Activated CD4-positive, alpha-beta T cell treated with anti-CD3 and anti-CD28 coated beads, Interleukin-2, amount 10 ng/mL, durations not matched to agents 24 days and 14 days (primary cell): ENCODE measurements at places on chromosomes 2 and 18.
A peak's percentile ranks its signal among the peaks of the same experiment; 100 is the strongest.

DNA sequence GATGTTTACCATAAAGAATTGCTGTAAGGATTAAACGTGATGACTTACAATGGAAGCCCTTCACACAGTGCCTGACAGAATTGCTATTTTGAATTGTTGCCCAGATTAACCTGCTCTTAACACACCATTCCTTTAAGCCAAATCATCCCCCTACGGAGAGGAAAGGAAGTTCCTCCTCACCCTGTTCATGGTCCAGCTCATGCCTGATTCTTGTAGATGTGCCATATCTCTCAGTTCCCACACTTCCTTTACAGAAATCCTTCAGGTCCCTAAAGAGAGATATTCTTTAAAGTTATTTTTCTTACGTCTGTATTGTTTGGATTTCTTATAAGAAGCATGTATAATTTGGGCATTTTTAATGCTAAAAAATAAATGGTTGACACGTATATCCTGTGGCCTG, 127.5 kb upstream of the DAPL1 start:
- no peak for DNase-seq

DNA sequence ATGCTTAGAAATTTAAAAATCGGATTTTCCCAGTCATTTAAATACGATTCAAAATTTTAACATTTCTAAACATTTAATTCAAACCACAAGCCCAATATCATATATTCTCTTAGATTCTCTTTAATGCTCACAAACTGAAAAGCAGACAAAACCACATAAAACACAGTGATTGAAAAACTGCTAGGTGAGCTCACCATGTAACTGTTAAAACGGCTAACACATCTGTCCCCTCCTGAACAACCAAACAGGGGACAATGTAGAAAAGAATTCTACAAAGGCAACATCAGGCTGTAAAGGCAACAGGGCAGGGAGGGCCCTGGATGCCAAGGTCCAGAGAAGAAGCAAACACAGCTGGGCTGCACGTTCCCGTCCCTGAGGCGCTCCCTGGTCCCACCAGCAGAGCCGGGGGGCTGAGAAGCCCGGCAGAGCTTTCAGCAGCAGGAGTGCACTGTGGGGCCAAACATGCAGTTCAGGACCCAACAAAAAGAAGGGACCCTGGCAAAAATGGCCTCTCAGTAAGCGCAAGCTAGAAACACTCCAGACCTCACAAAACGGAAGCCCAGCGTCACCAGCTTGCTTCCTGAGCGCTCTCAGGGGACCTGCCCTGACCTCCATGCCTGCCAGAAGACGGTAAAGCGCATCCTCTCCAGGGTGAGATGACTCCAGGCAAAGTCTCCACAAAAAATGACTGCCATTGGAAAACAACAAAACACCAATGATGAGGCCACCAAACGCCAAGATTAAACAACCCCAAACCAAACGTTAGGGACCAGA, 40.5 kb downstream of the NDUFA10 start:
- no peak for DNase-seq

DNA sequence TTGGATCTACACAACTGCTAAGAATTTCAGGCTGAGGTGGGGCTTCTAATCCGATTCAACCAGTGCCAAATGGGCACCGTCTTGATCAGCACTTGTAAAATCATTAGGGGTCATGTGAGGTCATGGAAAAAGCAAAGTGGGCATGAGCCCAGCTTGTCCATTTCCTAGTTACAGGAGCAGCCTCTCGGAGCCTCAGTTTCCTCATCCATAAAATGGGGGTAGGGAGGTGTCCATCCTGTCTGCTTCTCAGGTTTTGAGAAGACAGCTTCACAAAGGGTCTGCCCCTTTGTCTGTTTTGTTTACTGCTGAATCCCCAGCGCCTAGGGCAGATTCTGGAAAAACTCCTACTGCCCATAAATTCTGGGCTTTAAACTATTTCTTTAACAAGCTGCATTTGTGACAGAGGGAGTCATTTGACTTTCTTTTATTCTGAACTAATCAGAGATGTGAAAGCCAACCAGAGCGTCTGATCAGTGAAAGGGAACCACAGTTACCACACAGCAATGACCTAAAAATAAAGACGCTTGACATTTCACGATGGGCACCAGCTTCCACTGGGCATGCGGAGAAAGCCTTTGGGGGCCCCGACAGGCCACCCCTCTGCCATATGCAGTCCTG, 38.9 kb downstream of the DNMT3A start:
- DNase-seq, result no peak

- DNase-seq, result no peak
Measured at GRCh38 chr18:21218862-21219261, 23.2 kb upstream of the GREB1L start.

DNA sequence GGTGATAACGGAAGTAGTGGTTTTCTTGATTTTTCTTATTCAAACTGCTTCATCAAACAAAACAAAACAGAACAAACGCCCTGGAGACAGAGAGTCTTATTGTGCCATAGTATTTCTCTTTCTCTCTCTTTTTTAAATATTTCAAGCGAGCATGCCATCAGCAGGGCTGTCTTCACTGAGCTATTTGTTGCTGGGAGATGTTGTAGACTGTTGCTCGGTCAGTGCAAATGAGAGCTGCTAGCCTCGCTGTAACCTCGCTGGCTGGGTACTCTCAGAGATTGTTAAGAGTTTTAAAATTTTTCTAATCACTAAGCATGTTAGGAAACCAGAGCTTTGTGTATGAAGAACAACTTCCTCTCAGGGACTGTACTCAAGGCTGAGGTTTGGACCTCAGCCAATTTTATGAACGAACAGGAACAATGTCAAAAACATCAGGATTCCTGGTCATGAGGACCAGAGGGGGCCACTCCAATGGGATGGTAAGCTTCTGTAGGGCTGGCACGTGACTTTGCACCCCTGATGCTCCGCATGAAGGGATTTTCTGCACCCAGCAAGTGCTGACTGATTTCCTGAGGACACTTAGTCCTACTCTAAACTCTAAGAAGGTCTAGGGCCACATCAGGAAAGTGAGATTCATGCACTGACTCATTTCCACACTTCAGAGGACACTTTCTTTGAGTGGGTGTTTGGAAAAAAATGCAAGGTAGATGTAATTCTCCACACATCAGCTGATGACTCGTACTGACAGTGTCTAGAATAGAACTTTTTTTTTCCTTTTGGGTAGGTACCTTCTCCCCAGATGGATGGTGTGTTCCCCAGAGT, 59.8 kb upstream of the IL1R1 start:
- peak; percentile 81 for DNase-seq

DNA sequence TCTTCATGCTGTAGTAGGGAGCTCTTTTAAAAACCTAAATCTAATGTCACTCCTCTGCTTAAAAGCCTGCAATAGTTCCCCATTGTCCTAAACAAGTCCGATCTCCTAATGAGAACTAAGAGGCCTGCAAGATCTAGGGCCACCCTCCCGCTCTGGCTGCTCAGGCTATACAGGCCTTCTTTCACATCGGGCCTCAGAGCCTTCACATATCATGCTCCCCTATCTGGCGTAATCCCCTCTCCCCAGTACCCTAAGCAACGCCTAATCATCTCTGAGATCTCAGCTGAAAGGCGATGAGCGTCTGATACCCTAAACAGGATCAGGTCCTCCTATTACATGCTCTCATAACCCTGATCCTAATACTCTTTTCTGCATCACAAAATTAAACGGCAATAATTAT, 1.9 kb downstream of the MAP4K3 start:
- no peak for DNase-seq

DNA sequence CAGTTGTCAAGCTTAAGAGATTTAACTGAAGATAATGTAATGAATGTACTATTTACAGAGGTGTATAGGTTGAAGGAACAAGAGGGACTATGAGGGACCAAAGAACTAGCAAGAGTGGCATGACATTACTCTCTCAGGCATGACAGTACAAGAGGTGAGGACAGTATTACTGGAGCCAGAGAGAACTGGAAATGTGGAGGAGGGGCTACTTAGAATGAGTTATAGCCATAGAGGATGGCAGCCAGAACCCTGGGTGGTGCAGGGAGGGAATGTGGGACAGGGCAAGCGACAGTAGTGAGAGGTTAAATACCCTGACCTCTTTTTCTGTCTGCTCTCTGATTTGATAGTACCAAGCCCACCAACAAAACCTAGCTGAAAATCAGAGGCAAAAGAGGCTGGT, 122.6 kb upstream of the UGP2 start:
- DNase-seq, result no peak

GRCh38 chr2:133768658-133769435, 200.6 kb upstream of the NCKAP5 start:
- DNase-seq, result no peak

- no peak for DNase-seq
Measured at GRCh38 chr2:96866586-96866985, 3.3 kb downstream of the SEMA4C start.

- DNase-seq, result no peak
Measured at GRCh38 chr2:220269367-220269766, 641.9 kb downstream of the SLC4A3 start.

GRCh38 chr18:54209471-54210180, 14.8 kb downstream of the MBD2 start:
- no peak for DNase-seq

DNA sequence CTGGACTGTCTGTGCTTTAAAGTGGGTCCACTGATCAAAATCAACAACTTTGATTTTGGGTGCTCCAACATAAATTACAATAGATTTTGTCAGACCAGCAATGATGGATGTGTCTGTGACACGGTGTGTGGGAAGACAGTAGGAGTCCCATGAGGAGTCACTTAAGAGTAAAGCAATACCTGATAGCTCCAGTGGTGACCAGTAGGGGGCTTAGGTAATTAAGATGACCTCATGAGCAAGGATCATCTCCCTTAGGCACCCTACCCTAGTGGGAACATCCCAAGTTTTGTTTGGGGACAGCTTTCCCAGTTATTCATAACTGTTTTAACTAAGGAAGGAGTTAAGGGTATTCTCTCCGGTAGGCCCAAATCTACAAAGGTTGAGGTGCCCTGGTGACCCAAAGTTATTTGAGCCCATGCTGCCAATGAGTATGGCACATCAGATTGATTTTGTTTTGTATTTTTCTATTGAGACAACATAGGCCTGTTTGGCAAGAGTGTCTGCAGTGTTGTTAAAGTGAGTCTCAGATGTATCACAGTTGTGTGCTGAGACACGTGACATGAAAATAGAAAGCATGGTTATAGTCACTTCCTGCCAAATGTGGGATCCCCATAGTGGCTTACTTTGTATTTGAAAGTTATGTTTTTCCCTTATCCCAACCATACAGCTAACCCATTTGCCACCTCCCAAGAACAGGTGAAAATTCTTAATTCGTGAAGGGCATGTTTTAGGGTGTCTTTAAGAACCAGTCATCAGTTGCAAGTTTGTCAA, 1337.6 kb upstream of the SLC39A10 start:
- DNase-seq, result no peak

GRCh38 chr18:46301571-46301970, 197.4 kb downstream of the HAUS1 start:
- DNase-seq, result no peak

DNA sequence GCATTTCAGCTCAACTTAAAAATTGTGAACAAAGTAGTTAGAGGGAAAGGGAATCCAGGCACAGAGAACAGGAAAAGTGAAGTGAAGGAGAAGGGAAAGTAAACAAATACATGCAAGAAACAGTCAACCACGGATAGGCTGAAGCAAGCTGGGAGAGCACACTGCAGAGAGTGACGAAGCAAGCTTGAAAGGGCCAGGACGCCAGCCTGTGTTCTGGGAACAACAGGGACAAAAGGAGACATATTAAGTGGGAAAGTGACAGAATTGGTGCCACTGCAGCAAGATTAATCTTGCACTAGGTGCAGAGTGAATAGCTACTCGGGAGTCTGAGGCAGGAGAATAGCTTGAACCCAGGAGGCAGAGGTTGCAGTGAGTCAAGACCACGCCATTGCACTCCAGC, 197.3 kb downstream of the SOX11 start:
- DNase-seq, result no peak

DNA sequence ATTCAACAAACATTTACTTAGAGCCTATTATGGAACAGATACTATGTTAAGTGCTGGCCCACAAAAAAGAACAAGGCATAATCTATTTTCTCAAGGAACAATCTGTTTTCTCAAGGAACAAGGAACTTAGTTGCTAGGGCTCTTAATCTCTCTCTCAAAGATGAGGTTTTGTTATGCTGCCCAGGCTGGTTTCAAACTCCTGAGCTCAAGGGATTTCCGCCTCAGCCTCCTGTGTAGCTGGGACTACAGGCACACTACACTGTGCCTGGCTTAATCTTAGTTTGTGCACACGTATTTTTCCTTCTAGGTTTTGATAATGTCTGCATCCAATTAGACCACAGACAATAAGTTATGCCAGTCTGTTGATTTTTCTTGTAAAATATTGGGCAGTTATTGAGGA, 89.5 kb downstream of the PTH2R start:
- no peak for DNase-seq
